ENCODE measurements at places on chromosomes 3 and 15.

DNA sequence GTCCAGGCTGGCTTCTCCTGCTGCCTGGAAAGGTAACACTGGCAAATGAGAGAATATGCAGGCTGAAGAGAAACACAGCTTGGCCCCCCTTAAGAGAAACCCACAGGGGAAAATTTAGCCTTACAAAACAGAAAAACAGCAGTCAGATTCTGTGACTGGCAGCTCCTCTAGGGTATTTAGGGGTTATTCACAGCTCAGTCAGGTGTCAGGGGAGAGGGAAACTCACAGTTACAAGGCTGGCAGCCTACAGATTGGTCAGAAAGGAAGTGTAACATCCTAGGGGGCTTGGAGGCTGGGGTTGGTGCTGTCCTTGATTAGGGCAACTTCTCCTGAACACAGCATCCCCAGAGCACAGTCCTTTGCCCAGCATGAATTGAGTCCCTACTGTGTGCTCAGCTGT lies 81.4 kb downstream of the SEMA5B start:
- DNase-seq = no peak

DNA sequence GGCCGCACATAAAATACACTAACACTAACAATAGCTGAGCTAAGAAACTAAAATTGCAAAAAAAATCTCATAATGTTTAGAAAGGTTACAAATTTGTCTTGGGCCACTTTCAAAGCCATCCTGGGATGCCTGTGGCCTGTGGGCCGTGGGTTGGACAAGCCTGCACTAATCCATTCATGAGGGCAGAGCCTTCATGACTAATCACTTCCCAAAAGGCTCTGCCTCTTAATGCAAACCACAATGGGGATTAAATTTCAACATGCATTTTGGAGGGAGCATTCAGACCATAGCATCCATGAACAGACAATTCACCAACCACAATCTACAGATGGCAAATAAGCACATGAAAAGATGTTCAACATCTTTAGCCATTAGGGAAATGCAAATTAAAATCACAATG lies 128.2 kb downstream of the SUCLG2 start:
- DNase-seq = peak; percentile 82

DNA sequence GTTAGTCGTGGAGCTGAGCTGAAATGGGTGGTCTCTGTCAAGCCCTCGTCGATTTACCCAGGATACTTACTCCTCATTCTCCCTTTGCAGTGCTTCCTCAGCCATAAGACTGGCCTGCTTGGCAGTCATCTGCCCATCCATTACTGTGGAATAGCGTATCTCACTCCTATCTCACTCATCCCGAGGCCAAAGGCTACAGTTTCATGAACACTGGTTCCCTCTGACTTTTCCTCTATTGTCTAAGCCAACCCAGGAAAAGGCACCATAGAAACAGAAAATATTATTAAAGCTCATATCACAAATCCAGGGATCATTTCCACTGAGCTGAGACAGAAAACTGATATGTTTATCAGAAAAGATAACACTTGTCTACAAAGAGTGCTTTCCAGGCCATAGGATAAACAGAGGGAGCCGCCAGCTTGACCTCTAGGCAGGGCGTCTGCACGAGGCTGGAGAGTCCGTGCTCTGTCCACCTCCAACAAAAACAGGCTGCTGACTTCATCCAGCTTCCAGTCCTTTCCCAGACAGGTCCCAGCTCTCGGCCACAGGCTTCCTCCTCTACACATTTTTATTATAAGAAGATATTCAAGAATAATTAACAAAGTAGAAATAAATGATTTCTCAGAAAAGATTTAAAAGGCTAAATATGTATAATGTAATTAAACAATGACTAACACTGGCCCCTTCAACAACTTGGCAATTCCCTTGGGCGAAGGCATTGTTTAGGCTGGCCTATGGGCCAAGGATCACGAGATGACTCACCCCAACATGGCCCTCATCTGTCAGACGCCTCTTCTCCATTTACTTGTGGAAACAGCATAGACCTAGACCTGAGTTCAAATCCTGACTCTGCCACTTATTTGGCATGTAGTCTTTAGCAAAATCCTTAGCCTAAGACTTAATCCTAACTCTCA lies 27.4 kb upstream of the BOC start:
- no peak for DNase-seq

DNA sequence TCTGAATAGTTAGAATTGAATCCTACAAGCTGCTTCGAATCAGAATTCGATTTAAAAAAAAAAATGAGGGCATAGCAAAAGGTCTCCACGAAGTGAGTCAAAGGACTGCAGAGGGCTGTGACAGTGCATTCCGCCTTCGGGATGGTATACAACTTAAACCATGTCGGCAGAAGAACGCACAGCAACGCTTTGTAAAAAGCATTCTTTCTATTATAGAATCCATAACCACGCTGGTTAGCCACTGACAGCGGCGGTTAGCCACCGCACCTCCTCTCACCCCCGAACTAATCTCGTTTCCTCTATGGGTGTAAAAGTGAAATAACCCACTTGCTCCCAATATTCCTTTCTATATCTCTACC lies 664 bp upstream of the PIK3CA start:
- DNase-seq = no peak

DNA sequence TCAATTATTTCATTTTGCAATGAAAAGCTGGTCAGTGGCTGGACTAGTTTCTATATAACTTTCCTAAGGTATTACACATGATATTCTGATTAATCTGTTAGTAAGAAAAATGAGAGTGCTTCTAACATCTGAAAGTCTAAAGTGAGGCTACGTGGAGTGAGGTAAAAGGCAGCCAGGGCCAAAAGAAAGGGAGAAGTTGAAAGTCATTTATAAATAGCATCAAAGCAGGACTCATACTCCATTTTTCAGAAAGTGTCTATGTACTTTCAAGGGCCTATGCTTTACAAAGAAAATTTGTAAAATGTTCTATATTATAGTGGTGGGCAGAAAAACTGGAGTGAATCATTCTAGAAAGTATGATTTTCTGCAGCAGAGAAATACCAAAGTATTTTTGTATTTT lies 80.0 kb downstream of the CSNK1G1 start:
- DNase-seq = no peak

- no peak for DNase-seq
These were observed 512 bp upstream of the TRH start for GRCh38 chr3:129973853-129974563.

GRCh38 chr15:59295261-59296001 lies 77.2 kb downstream of the MYO1E start:
- no peak for DNase-seq

DNA sequence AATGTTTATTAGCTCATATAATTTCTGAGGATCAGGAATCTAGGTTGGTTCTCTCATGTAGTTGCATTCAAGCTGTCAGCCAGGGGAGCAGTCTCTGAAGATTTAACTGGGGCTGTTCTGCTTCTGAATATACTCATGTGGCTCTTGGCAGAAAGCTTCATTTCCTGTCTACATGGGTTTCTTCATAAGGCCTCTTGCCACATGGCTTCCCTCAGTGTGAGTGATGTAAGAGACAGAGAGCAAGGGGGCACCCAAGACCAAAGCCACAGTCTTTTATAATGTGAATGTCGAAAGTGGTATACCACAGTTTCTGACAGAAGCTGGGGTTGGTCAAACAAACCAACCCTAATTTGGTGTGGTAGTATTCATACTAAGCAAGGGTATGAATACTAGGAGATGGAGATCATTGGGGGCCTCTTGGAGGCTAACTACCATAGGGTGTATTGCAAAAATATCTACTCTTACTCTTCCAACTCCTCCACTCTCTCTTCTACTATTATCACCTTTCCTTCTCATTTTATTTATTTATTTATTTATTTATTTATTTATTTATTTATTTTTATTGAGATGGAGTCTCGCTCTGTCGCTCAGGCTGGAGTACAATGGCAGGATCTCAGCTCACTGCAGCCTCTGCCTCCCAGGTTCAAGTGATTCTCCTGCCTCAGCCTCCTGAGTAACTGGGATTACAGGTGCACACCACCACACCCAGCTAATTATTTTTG lies 123.8 kb downstream of the B3GALNT1 start:
- DNase-seq = peak; percentile 47

- DNase-seq = peak; percentile 49
These were observed 46.9 kb downstream of the PIK3R4 start for GRCh38 chr3:130699765-130700164.

GRCh38 chr3:183555541-183556081 lies at the start of gene KLHL6:
Gene KLHL6, minus strand, starts transcription at chr3:183555706. Its CDS starts 53 bp downstream, at chr3:183555653.
- DNase-seq = no peak

- peak; percentile 71 for DNase-seq
These were observed 40.1 kb downstream of the FLNB start for GRCh38 chr3:58048301-58048700.

GRCh38 chr3:8713901-8714759 lies 19.5 kb upstream of the CAV3 start:
- DNase-seq = peak; percentile 13

GRCh38 chr3:11778248-11778647 lies 68.4 kb downstream of the TAMM41 start:
- no peak for DNase-seq

DNA sequence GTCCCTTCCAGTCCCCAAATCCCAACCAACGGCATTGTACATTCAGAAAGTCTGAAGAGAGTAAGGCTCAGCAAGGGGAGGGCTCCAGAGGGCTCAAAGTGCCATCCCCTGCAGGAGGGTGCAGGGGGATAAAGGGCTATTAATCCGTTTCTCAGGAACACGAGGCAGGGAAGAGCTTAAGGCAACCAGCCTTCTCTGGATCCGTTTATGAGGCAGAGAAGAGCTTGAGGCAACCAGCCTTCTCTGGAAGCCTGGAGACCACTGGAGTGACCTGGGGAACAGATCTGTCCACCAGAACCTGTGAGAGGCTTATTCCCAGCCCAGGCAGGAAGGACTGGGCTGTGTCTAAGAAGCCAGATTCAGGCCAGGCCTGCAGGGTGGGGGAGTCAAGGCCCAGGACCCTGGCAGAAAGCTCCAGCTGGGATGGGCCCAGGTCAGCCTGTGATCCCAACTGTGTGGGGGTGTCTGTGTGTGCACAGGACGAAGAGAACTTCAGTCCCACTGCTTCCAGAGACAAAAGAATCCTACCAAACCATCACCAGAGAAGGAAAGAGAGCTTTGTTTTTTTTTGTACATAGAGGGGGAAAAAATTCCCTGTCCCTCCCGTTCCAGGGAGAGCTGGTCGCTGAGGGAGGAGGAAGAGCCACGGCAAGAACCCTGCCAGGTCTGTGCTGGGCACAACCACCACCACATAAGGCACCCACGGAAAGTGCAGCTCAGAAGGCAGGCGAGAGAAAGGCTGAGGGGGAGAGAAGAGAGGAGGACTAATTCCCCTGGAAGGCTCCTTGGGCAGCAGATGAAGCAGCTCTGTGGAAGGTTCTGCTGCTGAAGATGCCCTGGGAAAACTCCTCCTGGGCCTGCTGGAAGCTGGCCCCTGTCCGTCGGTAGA lies 1.6 kb upstream of the ULK3 start:
- no peak for DNase-seq

DNA sequence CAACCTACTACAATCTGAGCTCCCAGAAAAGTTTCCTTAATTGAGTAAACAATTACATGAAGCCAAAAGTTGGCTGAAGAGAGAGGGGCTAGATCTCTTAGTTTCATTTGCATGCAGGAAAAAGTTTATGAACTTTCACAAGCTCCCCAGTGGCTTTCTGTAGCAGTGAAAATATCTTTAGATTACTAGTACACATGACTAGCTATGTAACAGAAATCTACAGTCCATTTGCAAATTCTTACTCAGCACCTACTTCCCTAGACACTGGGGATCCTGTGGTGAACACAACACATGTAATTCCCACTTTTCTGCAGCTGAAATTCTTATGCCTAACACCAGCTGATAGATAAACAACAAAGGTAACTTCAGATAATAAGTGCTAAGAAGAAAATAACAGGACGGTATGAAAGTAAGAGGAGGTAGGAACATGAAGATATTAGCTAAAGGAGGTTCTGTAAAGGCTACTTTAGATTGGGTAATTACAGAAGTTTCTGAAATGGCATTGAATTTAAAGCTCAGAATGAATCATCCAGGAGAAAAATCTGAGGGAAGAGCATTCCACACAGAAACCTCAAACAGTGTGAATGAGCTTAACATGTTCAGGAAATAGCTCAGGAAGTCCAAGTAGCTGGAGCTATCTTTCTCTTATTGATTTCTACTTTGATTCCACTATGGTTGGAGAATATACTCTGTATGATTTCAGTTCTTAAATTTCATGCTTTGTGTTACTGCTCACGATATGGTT lies 204.8 kb downstream of the MAGI1 start:
- peak; percentile 81 for DNase-seq

DNA sequence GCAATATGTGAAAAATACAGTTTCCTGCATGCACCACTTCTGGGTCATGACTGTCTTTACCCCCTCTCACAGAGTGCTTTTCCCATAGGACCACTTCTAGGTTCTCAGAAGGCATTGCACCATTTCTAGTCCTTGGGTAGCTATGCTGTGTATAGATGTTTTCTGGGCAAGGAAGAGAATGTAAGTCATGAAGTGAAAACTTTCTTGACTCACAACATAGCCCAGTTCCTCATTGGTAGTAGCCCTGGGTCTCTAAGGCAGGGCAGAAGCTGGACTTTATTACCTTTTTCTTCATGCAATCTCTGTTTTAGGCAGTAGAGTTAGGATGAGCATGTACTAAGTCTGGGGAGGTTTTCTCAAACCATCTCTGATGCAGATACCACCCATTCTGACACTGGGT lies 203.1 kb downstream of the EPHB1 start:
- DNase-seq = no peak

GRCh38 chr3:142318331-142318730 lies 92.9 kb upstream of the GK5 start:
- peak; percentile 43 for DNase-seq

GRCh38 chr3:133276594-133276993 lies 123.3 kb upstream of the BFSP2 start:
- DNase-seq = no peak

GRCh38 chr3:40602778-40603385 lies 78.1 kb downstream of the ZNF621 start:
- DNase-seq = no peak

DNA sequence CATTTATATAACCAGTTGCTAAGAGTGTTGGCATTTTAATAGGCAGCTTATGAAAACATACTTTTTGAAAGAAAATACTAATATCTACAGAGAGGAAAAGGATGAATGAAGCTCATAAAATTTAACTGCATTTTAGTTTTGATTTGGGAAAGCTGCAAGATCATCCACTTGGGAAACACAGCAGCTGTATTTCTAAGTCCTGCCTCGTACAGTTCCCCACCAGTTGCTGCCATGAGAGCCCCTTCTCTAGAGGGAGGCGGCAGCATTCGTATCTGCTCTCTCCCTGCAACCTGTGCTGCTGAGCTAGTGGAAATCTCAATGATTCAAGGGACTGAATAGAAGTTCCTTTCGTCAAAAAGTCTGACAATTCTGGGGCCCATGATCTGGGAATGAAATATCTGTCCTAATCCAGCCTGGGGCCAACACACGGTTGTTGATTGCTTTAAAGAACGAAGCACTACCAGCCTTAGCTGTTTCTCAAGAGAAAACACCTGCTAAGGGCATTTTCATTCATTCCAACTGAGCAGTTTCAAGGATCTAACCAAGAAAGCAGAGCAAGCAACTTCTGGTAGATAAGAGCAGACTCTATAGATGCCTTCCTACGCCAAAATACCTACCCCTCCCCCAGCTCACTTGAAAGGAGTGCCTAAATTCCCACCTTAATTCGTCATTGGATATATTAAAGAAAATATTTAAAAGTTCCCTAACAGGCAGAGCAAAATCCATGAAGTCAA lies 223.7 kb downstream of the MAGI1 start:
- no peak for DNase-seq

GRCh38 chr15:91067036-91067435 lies 33.0 kb upstream of the SV2B start:
- DNase-seq = peak; percentile 21

GRCh38 chr15:29119847-29120246 lies 149.8 kb downstream of the NSMCE3 start:
- no peak for DNase-seq

All from choroid plexus epithelial cell (primary cell).